Stimulated activated CD8-positive, alpha-beta memory T cell treated with anti-CD3 and anti-CD28 coated beads, Interleukin-12 subunit alpha, Interleukin-12 subunit beta, amount 100 ng/mL, for 1 hour (primary cell): ENCODE measurements at places on chromosomes 11 and 22.

DNA sequence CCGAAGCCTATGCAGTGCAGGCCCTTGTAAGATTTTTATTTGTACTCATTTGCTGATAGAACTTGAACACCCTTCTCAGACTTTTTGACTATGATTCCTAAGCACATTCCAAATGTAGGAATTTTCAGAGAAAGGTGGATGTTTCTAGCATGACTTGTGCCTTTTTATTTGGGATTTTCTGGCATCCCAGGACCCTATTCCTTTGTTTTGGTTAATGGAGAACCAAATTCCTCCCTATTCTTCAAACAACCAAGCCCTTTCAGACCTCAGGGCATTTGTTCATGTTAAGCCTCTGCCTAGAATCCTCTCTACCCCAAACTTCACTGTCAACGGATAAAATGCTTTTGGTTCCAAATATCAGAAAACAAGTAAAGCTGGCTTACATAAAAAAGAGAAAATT is 371.1 kb downstream of the DDX10 start:
- no peak for DNase-seq

DNA sequence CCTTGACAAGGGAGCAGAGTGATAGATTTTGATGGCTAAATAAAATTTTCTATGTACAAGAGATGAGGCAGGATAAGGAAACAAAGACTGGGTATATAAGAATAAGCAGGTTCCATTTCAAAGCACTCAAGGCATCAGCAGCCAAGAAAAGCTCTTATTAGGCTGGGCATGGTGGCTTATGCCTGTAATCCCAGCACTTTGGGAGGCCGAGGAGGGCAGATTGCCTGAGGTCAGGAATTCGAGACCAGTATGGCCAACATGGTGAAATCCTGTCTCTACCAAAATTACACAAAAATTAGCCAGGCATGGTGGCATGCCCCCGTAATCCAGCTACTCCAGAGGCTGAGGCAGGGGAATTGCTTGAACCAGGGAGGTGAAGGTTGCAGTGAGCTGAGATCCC is 563.4 kb upstream of the CCDC179 start:
- DNase-seq: no peak

GRCh38 chr11:118596224-118597146 is 10.9 kb upstream of the PHLDB1 start:
- DNase-seq: no peak

GRCh38 chr11:132683602-132684001 is 848.7 kb downstream of the OPCML start:
- no peak for DNase-seq

DNA sequence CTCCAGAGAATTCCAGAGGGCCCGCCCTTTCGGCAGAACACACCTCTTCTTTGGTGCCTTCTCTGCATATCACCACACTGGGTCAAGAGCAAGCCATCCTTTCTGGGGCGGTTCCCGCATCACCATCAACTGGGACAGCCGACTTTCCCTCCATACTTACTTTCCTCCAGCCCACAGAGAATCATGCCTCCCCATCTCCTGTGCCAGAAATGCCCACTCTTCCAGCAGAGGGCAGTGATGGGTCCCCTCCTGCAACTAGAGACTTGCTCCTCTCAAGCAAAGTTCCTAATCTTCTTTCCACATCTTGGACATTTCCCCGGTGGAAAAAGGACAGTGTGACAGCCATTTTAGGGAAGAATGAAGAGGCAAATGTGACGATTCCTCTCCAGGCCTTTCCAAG is 157.7 kb downstream of the C11orf91 start:
- DNase-seq: no peak

GRCh38 chr22:33640900-33641299 is 279.4 kb downstream of the LARGE1 start:
- DNase-seq: no peak

- no peak for DNase-seq
Measured at GRCh38 chr11:70071996-70072395, 6.1 kb upstream of the ANO1 start.

DNA sequence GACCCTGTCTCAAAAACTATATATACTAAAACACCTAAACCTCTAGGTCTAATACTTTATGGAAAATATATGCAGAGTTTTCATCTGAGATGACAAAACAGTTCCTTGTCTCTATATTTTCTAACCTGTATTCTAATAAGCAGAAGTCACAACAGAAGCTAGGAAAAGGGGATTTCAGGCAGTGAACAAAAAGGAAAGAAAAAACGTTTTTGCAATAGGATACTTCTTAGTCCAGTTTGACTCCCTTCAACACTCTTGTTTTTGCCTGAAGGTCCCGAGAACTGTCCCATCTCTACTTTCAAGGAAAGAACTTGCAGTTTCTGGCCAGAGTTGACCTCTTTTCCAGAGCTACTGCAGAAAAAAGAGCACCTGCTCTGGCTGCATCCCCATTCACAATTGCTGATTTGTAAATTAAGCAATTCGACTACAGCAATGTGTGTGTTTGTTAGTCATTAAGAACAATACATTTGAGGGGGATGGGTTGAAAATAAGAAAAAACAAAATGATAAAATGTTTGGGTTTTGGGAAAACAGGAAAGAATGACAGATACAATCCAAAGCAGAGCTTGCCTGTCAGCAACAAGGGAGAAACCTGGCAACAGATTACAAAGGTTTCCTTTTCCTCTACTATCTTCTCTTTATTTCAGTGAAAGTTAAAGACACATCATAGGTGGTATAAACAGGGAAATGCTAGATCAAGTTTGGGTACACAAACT is 160.0 kb downstream of the FCHSD2 start:
- no peak for DNase-seq

GRCh38 chr11:67316882-67317204 is 13.5 kb downstream of the SSH3 start:
- no peak for DNase-seq

DNA sequence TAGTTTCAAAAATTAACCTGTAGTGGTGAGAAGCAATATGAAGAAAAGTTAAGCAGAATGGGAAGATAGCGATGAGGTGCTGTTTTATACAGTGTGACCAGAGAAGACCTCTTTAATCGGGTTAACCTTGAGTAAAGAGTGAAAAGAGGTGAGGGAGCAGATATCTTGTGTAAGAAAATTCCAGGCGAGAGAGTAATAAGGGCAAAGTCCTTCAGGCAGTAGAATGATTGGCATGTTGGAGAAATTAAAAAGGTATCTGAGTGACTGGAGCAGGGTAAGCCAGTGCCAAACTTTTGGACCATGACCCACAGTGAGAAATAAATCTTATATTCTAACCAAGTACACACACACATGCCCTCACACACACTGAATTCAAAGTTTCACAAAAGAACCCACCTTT is 374.7 kb upstream of the LARGE1 start:
- no peak for DNase-seq

DNA sequence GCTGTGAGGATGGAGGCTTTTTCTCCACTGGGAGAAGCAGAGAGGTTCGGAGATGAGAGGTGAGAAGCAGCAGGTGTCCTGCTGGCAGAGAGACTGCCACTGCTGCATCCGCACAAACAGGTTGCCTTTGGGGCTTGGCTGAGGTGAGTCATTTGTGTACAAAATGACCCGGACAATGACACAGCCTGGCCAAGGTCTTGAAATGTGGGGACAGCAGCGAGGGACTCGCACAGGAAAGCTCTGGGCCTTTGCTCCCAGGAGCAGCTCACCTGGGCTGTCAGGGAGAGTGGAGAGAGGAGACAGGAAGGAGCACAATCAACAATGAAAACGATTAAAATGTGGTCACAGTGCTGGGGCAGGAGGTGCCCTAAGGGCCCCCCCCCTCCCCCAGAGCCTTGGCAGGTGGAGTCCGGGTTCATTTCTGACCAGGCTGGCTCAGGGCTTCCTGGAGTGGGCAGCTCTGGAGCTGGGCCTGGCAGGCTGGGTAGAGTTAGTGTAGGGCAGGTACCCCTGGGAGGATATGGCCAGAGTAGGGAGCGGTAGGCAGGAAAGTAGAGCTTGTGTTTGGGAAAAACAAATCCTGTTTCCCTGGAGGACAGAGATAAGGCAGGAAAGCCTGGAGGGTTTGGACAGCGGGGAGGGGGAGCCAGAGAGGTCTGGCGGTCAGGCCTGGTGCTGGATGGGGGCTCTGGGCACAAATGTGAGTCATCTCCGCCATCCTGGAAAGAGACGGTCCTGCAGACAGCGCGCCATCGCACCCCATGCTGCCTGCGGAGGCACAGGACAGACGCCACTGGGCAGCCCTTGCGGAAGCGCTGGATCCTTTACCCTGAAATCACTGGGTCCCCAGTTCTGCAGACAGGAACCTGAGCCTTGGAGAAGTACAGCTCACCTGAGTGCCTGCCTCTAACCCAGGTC is 37.8 kb upstream of the CELSR1 start:
- DNase-seq: no peak

- no peak for DNase-seq
Measured at GRCh38 chr22:17260298-17260697, 41.1 kb upstream of the ADA2 start.

- DNase-seq: no peak
Measured at GRCh38 chr11:81241672-81242275, 1491.9 kb downstream of the FAM181B start.

DNA sequence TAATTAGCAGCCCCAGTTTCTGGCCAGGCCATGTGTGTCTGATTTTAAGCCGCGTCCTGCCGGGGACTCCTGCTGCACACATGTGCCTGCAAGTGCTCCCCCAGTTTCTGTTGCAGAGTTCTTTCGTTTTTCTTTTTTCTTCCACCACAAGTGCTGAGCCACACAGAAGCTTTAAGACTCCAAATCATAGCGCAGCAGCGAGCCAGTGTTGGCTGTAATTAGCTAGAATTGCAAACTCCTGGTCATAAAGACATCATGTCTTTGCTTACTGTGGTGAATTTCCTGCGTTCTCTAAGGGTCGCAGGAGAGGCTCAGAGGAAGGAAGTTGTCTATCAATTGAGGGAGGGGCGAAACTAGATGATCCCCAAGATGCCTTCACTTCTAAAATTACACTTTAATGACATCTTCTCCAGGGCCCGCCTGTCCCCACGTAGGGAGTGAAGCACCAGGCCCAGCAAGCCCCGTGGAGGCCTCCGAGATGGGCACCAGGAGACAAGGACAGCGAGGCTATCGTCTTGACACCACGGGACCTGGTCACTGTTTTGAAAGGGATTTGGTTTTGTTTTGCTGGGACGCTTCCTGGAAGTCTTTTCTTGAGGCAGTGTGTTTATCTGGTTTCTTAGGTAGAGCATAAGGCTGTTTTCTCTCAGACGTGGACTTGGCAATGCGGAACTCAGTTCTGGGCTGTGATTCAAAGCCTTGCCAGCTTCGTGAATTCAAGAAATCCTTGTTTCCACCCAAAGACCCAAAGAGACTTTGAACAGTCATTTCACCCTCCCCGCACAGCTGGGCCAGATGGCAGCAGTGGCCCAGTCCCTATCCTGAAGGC is 71.8 kb downstream of the UBASH3B start:
- no peak for DNase-seq

- DNase-seq: no peak
Measured at GRCh38 chr11:19013181-19013857, 47.2 kb downstream of the MRGPRX2 start.

GRCh38 chr11:20488352-20488751 is 100.8 kb downstream of the PRMT3 start:
- no peak for DNase-seq

DNA sequence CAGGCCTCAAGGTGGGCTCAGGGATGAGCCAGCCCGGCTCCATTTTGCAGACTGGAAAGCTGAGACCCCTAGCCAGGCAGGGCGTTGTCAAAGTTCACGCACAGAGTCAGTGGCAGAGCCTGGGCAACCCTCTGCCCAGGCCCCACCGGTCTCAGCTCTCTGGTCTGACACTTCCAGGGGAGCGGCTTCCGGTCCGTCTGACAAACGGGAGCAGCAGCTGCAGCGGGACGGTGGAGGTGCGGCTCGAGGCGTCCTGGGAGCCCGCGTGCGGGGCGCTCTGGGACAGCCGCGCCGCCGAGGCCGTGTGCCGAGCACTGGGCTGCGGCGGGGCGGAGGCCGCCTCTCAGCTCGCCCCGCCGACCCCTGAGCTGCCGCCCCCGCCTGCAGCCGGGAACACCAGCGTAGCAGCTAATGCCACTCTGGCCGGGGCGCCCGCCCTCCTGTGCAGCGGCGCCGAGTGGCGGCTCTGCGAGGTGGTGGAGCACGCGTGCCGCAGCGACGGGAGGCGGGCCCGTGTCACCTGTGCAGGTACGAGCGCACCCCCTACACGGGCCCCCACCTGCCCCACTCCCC is 36.0 kb downstream of the CD6 start:
- DNase-seq: no peak

DNA sequence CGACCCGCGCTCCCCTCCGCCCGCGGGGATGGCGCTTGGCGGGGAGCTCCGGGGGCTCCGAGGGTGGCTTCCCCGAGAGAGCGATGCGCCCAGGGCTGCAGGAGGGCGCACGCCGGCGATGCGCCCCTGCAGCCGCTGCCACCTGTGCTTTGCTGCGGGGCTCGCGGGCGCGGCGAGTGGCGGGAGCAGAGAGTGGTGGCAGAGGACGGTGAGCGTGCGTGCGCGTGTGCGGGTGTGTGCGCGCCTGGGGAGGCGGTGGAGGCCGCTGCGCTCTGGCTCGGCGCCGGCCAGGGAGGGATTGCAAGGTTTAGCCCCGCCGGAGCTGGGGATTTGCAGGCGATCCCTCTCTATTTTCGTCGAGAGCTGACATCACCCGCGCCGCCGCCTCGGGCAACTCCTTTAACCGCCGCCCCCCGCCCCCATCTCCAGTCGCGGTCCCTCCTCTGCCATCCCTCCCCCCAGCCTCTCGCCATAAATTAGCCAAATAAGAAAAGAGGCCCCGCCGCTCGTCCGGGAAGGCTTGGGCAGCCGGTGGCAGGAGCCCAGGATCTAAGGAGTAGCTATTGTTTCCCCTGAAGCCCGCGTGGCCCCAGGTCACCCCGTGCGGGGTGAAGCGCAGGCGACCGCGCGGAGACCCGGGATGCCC is at the start of gene SLC1A2:
Gene SLC1A2 (minus strand): TSS at position 375 of the 646 bp plus-strand sequence. CDS start 592 bp downstream, outside the sequence.
- DNase-seq: no peak

DNA sequence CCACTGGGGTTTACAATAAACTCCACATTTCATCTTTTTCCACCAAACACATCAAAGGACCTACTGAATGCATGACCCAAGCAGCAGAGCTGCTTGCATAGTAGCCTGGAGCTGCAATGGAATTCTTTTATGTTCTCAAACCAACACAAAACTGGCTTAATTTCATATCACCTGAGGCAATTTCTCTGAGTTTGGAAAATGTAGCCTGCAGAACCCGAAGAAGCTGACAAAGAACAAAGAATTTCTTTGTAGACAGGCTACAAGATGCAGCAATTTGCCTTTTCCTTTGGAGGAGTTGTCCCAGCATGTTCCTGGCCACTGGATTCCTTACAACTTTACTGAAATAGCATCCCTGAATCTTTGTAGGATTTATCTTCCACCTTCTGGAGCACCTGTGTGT is 5.5 kb upstream of the TECTA start:
- no peak for DNase-seq

- DNase-seq: no peak
Measured at GRCh38 chr11:70470127-70470526, 71.8 kb downstream of the CTTN start.

- peak; percentile 2 for DNase-seq
Measured at GRCh38 chr11:61362542-61362875, 335 bp downstream of the TMEM138 start.

GRCh38 chr22:41288245-41288946 is 2.4 kb upstream of the RANGAP1 start:
- no peak for DNase-seq

DNA sequence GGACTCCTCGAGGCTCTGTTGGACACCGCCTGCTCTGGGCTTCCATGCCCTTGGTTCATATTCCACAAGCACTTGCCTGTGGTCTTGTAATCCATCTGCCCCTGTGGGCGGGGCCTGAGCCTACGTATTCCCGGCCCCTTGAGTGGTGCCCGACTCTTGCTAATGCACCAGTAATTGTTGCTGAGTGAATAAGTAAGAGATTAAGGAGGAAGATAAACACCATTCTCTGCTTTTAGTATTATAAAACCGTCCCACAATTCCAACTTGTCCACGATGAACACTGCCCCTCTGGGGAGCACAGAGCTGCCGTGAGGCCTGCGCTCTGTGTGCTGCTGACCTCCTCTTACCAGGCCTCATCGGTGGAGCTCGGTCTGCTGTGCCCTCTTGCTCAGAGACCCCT is 50.3 kb downstream of the MICAL2 start:
- no peak for DNase-seq
